ENCODE measurements at places on chromosomes 3 and 15.

DNA sequence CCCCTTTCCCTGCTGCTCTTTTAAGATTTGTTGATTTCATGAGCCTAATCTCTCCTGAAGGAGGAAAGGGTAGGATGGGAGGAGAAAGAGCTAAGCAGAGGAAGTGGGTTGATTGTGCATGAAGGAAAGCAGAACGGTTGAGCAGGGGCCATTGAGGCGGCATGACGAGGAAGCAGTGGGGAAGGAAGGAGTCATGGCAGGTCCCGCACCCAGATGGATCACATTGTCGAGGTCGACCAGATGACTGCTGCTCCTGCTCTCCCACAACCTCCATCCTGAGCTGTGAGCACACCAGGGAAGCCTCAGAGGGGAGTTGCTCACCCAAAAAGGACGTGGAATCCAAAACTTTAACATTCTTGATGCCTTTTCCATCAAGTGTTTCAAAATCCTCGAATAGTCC lies 42.8 kb downstream of the ABTB1 start:
- no peak for DNase-seq

DNA sequence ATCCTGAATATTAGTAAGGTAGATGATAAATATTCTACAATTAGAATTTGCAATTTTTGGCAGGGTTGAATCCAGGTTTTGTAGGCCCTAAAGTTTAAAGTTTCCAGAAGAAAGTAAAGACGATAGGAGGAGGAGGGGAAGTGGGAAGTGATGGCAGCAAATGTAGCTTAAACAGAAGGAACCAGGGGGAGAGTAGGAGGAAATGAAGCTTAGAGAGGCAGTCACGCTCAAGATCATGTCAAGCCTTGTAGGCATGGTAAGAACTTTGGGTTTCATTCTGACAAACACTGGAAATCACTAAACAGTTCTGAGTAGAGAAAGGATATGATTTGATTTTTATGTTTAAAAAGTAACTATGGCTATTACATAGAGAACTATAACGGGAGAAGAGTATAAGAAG lies 63.9 kb downstream of the NR2E3 start:
- DNase-seq = no peak

- no peak for DNase-seq
Observed at GRCh38 chr3:182375916-182376315, 417.4 kb upstream of the ATP11B start.

DNA sequence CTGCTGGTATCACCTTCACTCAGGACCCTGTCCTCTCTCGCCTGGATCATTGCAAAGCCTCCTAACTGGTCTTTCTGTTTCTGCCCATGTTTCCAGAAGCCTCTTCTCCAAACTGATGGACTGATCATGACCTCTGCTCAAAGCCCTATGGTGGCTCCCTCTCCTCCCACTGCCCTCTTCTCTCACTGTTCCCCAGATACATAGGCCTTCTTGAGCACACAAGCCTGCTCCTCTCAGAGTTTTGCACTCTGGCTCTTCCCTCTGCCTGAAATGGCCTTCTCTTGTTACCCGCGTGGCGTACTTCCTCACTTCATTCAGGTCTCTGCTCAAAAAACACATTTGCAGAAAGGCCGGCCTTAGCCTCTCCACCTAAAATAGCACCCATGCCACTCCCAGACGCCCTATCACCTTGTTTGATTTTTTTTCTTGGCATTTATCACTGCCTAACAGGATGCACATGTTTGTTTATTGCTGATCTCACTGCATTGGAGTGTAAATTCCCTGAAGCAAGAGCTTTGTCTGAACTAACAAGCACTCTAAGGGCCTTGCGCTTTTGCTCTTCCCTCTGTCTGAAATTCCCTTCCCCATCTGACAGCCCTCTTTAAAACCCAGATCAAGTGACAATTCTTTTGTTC lies 1.4 kb upstream of the ETFA start:
- no peak for DNase-seq

DNA sequence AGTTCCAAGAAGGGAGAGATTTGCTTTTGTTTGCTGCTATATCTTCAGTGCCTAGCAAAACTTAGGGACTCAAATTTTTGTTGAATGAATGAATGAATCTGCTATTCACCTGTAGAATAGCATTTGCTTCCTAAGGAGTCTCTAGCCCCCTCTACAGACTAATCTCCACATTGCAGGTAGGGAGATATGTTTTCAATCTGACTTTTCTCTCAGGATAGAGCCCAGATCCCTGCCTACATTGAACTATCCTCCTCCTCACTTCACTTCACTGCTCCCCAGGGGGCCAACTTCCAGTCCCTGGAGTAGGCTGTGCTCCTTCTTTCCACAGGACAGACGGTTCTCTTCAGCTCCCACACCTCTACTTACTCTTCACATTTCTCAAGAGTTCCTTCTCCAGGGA lies 81.9 kb upstream of the PTX3 start:
- no peak for DNase-seq

- peak; percentile 38 for DNase-seq
Observed at GRCh38 chr3:189272500-189273119, 100.8 kb downstream of the TPRG1 start.

Data from NCI-H2081 treated with DMSO at 0.1 percent for 48 hours (cell line).